ENCODE measurements at places on chromosomes 3 and 15.

DNA sequence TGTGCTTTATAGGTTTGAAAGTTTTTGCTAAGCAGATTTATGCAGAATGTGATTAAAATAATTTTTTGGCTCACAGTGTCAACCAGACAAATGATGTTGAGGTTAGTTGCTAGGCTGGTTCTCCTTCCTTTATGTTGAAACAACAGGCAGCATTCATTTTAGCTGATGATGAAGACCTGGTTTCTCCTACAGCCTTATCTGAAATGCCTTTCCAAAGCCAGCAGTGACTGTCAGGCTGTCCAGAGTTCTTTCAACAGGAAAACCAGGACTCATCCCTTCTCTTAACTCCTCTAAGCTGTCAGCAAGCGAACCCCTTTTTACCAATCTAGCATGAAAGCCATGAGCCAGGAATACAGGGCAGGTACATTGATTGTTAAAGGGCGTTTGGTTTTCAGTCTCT lies 84.1 kb downstream of the ZNF609 start:
- no peak for DNase-seq

DNA sequence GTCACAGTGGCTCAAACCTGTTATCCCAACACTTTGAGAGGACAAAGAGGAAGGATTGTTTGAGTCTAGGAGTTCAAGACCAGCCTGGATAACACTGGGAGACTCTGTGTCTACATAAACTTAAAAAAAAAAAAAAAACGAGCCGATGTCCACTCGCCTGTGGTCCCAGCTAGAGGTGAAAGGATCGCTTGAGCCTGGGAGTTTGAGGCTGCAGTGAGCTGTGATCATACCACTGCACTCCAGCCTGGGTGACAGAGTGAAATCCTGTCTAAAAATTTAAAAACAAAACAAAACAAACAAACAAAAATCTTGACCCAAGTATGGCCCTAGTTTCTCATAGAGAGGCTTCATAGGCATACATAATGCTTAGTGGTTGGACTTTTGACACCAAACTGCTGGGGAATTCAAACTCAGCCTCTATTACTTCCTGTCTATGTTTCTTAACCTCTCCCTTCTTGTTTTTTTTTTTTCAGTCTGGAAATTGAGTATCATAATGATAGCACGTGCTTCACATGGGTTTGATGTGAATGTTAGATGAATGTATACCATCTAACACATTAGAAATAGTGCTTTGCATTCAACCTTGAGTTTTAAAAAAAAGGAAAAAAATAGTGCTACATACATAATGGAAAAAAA lies 46.4 kb upstream of the CAPN7 start:
- DNase-seq, result no peak

DNA sequence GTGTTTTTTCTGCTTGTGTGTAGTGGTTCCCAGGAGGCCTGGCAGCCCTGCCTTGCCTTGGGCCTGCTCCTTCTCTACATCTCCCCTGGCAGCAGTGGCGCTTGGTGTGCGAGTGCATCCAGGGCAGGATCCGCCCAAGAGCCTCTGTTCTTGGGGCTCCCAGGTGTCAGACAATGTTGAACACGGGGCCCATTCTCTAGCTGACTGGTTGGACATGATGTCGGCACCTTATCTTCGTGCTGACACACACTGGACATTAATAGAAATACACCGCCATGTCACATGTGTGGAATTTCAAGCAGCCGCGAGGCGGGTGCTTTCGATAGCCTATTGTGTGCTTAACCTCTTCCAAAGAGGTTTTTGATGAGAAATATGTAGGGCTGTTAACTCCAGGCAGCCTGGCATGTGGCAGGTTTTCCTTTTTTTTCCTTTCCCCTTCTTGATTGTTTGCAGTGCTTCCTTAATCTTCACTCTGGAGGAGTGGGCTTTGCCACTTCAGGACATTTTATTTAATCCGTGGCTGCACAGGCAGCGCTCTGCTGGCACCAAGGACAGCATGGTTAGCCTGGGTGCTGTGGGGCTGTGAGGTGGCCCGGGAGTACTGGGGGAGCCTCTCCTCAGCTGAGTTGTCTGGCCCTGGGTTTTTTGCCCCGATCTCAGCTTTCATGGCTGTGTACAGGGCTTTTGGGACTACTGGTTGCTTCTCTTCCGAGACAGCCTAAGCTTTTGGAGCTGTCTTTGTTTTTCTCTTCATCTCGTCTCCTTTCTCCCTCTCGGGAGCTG lies 42.5 kb downstream of the CHCHD6 start:
- no peak for DNase-seq

GRCh38 chr3:60598671-60599070 lies 652.6 kb downstream of the FHIT start:
- DNase-seq, result no peak

DNA sequence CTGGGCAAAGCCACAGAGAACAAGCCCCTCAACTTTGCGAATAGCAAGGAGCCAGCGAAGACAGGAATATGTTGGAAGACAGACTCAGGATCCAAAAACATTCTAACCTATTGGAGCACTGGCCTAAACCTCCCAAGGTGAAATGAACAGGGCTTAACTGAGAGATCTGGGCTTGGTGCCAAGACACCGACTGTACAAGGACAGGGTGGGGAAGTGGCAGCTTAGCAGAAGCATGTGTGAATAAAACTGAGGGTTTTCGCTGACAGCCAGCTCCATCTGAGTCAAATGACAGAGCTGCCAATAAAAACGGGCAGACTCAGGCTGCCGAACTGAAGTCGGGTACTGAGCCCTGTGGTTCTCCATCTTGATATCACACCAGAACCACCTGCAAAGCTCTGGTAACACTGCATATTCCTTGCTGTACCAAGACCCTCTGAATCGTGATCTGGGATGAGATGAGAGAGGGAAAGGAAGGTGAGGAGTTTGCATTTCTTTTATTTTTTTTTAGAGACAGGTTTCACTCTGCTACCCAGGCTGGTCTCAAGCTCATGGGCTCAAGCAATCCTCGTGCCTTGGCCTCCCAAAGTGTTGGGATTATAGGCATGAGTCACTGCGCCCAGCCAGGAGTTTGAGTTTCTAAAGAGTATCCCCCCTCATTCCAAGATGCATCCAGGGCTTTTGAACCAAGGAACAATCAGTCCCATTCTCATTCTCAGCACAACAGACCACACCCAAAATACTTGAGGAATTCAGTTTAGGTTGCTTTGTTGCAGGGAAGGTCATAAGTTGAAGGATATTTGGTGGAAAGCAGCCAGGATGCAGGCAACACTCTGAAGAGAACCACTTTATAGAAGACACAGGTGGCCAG lies 6.0 kb upstream of the PLCB2 start:
- DNase-seq, result no peak
